ENCODE measurements at places on chromosomes 2 and 18.
A peak's percentile ranks its signal among the peaks of the same experiment; 100 is the strongest.

GRCh38 chr2:231123362-231123898 is 1.4 kb downstream of the HTR2B start:
- DNase-seq, result no peak

- no peak for DNase-seq
Observed at GRCh38 chr18:39515299-39515698, 1949.7 kb upstream of the CELF4 start.

GRCh38 chr2:96195410-96196066 is 13.1 kb downstream of the STARD7 start:
- DNase-seq, result peak; percentile 58

DNA sequence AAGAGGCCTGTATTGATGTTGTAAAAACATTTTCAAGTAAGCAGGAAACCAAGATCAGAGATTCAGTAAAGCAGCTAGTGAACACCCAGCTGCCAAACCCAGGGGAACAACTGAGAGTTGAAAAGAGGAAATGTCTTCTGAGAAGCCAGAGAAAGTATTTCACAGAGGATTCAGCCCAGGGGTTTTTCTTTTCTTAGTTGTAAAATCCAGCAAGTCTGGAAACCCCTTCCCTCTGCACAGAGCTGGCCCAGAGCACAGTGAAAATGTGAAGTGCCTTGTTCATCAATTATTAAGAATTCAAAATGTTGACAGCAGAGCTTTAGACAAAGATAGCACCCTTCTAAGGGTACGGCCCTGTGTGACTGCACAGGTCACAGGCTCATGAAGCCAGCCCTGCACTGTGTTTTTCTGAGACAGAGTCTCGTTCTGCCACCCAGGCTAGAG is 28.4 kb downstream of the AFF3 start:
- DNase-seq, result no peak

- no peak for DNase-seq
Observed at GRCh38 chr2:230356084-230356483, 29.1 kb downstream of the SP140L start.

DNA sequence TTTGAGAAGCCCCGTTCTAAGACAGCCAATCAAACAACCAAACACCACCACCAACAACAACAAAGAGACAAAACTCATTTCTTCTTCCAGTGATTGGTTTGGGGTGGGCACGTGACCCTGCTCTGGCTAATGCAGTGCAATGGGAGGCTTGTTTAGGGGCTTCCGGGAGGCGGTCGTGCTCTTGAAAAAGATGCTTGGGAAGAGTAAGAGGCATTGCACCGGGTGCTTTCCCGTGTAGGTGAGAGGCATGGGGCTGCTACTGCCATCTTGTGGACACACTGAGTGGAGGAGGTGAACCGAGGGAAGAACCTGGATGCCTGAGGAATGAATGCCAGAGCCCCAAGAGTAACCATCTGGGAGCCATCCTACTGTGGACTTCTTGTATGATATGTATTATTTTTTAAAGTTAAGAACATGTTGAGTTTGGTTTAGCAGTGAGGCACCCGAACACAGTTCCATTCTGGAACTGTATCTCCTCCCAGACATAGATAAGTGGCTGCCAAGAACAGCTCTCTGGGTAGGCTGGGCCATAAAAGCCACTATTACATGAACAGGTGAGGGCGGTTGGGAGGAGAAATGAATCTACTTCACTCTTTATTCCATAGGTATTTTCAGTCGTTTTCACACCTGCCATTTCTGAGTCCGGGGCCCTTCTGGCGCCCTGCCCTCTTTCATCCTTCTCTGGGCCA is 19.1 kb upstream of the ARHGAP25 start:
- DNase-seq, result peak; percentile 60

GRCh38 chr2:240963868-240964703 is 34.3 kb upstream of the SNED1 start:
- no peak for DNase-seq

- DNase-seq, result peak; percentile 1
Observed at GRCh38 chr2:74005786-74006185, 21.1 kb downstream of the TET3 start.

DNA sequence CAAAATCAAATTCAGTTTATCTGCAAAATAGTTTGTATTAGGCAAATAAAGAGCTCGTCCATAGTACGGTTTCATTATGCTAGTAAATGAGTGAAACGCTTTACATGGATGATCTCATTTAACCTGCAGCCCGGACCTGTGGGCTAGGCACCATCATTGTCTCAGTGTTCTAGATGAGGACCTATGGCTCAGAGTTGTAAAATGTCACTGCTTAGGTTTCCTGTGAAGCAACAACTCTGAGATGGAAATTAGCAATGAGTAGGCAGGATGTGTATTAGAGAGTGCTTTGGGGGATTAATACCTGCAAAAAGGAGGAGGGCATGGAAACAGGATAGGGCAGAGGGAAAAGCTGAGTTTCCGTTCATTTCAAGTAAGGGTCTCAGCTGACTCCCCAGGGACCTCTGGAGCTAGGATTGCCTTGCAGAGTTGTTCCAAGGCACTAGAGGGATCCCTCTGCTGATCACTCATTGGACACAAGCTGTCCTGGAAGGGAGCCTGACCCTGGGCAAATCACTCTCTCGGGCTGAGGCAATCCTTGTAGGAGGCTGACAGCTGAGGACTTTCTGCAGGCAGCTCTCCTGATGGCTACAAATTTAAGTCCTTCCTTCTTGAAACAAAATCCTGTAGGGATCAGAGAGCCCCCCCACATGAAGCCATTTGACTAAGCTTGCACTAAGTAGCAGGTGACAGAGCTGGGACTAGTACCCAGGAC is 58.8 kb upstream of the SIX2 start:
- no peak for DNase-seq

DNA sequence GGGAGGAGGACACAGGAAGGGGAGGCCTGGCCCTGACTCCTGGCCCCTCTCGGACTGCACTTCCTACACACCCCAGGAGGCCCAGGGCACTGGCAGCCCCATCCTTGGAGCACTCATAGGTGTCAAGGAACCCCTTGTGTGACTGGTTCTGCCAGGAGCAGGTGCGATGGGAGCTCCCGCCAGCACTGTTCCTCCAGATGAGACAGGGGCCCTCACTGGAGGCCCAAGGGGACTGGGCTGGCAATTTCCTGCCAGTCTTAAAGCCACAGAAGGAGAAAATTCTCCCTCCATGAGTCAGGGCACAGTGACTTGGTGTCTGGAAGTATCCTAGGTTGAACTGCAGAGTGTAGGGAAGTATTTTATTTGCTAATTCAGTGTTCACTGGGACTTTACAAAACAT is 42.8 kb upstream of the MAL start:
- no peak for DNase-seq

DNA sequence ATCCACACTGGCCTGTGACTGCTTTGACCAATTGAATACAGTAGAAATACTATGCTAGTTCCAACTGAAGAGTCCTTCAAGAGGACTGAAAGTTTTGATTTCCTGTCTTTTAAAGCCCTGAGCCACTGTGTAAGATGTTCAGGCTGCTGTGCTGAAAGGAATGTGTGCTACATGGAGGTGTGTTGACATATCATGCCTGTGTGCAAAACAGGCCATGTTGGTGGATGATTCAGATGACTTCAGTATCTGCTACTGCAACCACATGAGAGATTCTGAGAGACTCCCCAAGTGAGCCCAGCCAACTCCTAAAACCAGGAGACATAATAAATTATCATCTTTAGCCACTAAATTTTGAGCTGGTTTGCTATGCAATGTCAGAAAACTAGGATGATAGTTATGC is 662.9 kb downstream of the ZEB2 start:
- no peak for DNase-seq

- DNase-seq, result no peak
Observed at GRCh38 chr2:3604207-3604877, 9.4 kb downstream of the COLEC11 start.

- peak; percentile 50 for DNase-seq
Observed at GRCh38 chr18:2903006-2903405, 56.2 kb downstream of the EMILIN2 start.

DNA sequence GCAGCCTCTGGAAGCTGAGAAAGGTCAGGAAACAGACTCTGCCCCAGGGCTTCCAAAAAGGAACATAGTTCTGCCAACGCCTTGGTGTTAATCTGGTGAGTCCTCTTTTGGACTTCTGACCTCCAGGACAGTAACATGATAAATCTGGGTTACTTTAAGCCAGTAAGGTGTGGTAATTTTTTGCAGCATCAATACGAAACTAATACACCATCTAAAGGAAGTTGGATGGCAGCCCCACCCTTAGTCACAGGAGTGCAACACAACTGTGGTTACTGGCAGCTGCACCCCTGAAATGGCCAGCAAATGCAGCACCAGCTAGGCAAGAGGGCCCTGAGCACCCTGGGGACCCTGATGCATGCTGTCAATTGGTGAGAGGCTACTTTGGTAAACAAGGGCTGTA is 25.8 kb downstream of the CREG2 start:
- no peak for DNase-seq

Measured in Peyer's patch (tissue), 4 donors.